ENCODE measurements at places on chromosomes 5 and 9.

DNA sequence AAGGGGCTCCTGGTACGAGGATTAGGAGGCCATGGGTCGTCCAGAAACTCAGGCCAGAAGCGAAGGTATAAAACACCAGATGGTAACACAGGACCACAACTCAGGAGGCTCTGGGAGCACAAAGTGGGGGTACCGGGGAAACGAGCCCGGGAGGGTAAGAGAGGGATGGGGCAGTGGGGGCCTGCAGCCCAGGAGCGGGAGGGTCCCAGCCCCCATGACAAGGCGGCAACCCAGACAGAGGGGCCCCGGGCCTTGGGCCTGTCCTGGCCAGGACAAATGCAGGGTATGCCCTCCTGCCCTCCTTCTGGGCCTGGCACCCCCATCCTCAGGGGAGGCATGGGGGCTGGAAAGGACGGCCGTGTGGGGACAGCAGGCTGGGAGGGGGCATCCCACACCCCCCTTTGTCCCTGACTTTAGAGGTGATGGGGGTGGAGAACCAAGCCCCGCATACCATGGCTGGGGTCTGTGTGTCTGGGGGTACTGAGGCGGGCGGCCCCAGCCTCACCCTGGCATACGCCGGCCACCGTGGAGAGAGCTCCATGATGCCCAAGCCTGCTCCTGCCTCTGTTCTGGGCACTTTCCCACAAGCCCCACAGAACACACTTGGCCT, 47.0 kb upstream of the EXOC3 start:
- DNase-seq: no peak

GRCh38 chr5:180645274-180646204, 3.9 kb downstream of the FLT4 start:
- DNase-seq: no peak

GRCh38 chr9:94950040-94950578, 223.6 kb downstream of the AOPEP start:
- no peak for DNase-seq

DNA sequence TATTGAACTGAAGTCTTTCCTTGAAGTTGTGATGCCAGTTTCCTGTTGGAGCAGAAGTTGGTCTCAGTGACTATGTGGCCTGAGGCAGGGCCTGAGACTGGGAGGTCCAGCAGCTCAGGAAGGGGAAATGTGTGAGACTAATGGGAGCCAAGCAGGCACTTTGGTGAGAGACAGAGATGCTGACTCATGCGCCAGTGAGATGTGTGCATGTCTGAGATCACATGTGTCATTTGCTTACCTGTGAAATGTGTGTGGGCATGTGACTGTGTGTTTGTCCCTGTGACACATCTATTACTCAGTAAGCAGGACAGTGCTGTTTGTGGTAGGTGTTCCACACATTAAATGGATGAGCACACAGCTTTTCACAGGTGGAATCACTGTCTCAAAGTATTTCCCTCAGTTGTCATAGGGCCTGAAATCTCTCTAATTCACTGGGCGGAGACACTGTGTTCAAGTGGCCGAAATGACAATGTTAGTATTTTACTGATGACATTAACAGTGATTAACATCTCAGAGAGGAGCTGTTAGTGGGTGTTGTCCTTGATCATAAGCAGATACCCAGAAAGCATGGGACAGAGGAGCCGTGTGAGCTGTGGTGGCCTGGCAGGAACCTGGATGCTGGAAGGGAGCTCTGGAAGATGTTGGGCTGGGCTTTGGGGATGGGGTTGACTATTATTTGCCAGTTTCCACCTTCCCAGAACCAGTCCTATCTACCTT, 7.4 kb downstream of the NPR2 start:
- peak; percentile 52 for DNase-seq

GRCh38 chr5:7529880-7530279, 133.9 kb downstream of the ADCY2 start:
- no peak for DNase-seq

GRCh38 chr9:127776924-127777289, 1.6 kb downstream of the SH2D3C start:
- no peak for DNase-seq

DNA sequence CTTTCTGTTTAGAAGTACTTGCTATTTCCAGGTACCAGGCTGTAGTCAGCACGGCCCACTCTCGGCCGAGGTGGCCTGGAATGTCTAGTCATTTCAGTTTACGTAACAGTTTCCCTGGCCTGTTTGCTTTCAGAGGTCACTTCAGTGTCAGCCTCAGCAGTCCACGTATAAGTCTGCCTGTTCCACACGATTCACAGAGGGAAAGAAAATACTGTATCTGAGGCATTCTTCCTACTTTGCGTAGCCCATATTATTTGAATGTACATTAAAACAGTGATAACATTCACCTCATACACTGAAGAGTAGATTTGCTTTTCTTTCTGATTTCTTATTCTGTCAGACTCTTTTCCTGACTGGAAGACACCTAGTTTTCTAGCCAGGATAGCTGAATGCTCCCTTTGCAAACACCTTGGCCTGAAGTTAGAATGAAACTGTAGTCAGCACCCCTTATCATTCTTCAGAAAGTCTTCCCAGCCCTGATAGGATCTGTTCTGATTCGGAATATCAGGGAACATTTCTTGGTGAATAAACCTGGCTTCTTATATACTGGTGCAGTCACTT, 140.9 kb downstream of the AOPEP start:
- DNase-seq: no peak

GRCh38 chr5:138702166-138703077, 50.8 kb upstream of the CTNNA1 start:
- DNase-seq: no peak

- no peak for DNase-seq
Measured at GRCh38 chr5:14142202-14142826, 828 bp upstream of the TRIO start.

- DNase-seq: no peak
Measured at GRCh38 chr5:59035681-59036080, 452.8 kb downstream of the RAB3C start.

- DNase-seq: no peak
Measured at GRCh38 chr9:14018081-14018480, 295.9 kb downstream of the NFIB start.

- DNase-seq: no peak
Measured at GRCh38 chr9:31674264-31674663, 710.2 kb upstream of the ACO1 start.

DNA sequence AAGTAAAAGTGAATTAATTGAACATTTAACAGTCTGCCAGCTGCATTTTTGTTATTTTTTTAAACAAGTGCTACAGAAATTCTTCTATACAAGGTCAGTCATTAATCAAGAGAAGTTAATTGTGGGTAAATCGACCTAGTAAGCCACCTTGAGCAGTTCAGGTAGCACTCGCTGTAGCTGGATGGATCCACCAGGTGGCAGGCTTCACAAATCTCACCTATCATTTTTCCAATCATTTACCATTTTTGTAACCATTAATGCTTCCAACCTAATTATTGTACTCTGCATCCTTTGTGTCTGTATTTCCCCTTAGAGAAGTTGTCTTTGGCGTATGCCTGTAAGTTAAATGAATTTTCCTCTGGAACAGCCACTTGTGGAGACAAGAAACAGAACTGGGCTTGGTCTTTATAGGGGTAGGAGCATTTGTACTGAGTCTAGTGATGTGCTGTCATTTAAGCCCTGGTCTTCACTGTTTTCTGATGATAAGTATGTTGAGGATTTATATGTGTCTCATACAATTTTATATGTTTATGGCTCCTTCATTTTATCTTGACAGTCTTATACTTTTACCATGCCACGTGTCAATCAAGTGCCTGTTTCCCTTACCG, 39.5 kb downstream of the CD180 start:
- no peak for DNase-seq

- peak; percentile 36 for DNase-seq
Measured at GRCh38 chr5:96657068-96657467, 5.1 kb upstream of the CAST start.

Data from stimulated activated CD8-positive, alpha-beta memory T cell treated with anti-CD3 and anti-CD28 coated beads, Interleukin-7, amount 100 ng/mL, for 48 hours (primary cell).